NCI-H82 (cell line): ENCODE measurements at places on chromosomes 6 and 20.

DNA sequence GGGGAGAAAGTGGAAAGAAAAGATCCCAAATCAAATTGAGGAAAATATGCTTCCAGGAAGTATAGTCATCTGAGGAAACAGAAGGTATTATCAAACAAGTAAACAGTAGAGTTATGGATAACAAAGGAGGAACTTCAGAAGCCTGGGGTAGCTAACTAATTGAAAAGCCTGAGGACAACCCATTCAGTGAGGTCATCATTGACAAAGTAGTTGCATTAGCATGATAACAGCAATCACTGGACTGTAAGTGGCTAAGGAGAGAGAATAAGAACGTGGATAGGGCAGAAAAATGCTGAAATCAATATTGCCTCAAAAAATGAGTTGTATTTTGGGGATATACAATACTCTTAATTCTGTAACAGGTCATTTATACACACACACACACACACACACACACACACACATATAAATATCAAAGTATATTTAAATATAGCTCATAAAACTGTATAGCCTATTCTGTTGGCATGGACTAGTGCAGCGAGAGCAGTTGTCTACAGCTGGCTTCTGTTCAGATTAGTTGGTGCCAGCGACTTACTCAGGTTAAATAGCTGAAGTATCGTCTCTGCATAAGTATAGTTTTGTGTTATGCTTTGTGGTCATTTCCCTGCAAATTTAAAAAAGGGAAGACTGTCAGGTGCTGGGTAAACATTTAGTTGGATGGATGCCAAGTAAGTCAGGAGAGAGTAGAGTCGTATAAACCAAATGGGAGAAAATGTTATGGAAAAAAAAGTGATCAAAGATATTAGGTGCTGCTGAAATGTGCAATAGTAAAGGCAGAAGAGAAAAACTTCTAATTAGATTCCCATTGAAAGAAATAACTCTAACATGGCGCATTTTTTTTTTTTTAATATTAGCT lies 33.8 kb upstream of the CTAGE9 start:
- no peak for DNase-seq

DNA sequence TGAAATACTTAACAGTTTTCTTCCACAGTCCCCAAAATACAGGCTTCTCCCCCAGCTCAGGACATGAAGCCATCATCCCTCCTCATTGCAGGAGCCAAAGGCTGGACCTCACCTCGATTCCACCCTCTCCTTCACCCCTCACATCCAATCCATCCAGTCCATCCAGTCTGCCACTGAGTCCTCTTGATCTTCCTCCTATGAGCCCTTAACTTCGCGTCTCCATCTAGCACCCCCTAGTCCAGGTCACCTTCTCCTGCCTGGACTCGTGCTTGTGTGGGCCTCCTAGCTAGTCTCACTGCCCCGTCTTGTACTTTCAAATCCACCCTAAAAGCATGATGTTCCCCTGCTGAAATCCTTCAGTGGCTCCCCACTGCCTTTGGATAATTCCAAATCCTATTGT lies 3.3 kb downstream of the TRIB3 start:
- DNase-seq = peak; percentile 52

DNA sequence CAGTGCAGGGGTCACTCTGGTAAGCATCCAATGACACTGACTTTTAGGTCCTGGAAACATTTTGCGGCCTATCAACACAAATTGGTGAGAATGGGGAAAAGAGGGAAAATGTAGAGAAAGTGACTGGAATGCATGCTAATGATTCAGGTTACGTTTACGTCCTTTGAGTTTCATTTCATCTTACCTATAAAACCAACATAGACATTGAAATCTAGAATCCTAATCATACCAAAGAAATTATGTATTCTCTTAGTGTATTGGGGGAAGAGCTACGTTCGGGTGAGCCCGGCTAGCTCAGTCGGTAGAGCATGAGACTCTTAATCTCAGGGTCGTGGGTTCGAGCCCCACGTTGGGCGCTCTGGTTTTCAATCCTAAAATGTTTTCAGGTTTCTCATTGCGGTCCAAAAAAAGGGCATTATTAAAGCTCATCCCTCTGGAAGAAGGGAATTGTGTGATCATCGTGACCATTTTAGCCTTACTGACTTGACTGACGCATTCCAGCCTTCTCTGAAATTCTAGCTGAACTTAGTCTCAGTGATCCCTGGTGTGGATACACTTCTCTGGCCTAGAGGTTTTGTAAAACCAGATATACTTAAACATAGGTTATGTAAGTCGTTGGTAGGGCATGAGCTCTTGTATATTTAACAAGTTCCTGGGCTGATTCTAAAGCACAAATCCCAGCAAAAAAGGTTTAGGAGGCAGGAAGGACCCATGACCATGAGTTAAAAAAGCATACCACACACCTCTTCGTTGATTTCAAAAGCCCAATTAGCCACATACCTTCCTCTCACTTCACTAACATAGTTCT lies 18.3 kb downstream of the HMGN4 start:
- peak; percentile 95 for DNase-seq

DNA sequence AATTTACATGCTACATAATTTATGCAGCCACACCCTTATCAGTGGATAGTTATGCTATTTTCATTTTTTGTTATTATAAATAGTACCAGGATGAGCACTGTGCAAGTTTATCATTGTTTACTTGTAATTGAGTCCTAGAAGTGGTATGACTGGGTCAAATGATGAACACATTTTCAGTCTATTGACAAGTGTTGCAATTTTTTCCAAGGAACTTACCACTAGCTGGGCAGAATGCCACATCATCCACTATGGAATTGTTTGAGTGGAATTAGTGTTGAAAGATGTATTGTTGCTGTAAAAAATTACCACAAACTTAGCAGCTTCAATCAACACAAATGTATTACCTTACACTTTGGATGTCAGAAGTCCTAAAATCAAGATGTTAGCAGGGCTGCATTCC lies 38.1 kb upstream of the OPN5 start:
- no peak for DNase-seq

DNA sequence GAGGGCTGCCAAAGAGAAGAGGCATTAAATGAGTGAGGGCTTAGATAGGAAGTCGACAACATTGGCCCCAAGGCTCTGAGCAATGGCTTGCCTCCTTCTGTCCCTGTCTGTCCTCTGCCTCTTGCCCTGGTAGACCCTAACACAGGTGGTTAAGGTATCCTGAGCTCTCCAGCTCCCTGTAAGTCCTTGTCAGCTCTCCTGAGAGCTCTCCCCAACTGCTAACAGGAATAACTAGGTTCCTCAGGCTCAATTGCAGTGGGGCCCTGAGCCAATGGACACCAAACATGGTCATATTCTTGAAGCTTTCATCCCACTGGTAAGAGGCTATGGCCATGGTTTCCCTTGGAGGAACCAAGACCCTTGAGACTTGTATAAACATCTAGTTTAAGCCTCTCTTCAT lies 5.0 kb upstream of the CPNE1 start:
- DNase-seq = no peak

- DNase-seq = no peak
Observed at GRCh38 chr20:46541229-46541935, 9.1 kb downstream of the OCSTAMP start.

- no peak for DNase-seq
Observed at GRCh38 chr6:31204751-31205145, 34.3 kb upstream of the POU5F1 start.

DNA sequence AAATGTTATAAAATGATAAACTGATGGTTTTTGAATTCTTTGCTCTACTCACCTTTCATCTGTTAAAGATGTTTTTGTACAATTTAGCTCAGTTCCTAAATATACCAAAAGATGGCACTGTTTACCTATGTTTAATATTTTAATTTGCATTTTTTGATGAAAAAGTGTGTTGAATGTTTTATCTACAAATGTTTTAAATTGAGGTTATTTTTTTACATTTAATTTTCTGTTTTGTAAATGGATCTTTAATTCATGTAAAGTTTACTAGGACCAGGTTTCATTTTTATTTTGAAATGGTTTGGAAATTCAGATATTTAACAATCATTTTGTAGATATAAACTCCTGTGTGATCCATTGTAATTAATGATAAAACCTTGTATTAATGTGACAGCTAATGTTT lies 30.0 kb downstream of the CDKAL1 start:
- peak; percentile 54 for DNase-seq

DNA sequence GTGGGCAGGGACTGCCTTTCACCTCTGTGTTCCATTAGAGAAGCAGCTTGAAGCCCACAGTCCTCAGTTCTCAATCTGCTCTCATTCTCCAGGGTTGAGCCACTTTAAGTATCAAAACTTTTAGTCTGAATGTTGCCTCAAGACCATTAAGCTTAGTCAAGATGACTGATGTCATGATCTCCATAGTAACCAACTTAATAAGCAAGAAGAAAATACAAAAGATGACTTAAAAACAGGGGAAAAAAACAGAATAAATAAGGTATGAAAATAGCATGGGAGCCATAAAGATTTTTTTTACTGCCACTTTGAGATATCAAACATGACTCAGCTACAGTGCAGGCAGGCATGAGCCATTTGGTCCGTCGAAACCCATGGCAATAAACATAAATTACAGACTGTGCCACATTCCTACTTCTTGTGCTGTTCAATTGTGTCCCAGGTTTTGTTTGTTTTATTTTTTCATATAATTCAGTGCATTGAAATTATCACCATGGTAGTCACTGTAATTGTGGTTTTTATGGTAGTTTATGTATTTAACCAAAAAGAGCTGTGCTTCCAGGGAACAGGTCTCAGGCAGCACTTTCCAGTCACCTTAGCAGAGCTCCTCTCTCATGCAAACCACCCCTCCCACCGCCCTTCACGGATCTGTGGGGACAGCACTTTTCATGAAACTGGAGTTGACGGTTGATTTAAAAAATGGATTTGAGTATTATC lies 156.5 kb upstream of the INSM1 start:
- no peak for DNase-seq

- DNase-seq = no peak
Observed at GRCh38 chr6:88566746-88567534, 396.5 kb downstream of the RNGTT start.

- DNase-seq = no peak
Observed at GRCh38 chr6:125773387-125774341, 17.1 kb upstream of the NCOA7 start.
